ENCODE measurements at places on chromosomes 4 and X.

DNA sequence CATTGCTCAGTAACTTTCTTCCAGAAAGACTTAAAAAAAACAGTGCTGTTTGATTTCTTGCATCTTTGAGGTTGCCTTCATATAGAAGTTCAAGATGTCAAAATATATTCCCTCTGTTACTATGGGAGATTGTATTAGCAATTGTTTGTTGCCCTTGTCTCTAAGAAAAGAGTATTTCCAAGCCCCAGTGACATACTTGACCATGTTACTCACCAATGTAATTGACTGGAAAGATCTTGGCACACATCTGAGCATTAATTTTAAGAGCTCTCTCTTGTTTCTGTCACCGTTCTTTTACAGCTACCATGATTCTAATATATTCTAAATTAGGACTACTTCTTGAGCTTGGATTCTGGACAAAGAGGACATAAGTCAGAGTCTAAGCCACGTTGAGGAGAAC, 902.7 kb upstream of the EPHA5 start:
- no peak for DNase-seq

DNA sequence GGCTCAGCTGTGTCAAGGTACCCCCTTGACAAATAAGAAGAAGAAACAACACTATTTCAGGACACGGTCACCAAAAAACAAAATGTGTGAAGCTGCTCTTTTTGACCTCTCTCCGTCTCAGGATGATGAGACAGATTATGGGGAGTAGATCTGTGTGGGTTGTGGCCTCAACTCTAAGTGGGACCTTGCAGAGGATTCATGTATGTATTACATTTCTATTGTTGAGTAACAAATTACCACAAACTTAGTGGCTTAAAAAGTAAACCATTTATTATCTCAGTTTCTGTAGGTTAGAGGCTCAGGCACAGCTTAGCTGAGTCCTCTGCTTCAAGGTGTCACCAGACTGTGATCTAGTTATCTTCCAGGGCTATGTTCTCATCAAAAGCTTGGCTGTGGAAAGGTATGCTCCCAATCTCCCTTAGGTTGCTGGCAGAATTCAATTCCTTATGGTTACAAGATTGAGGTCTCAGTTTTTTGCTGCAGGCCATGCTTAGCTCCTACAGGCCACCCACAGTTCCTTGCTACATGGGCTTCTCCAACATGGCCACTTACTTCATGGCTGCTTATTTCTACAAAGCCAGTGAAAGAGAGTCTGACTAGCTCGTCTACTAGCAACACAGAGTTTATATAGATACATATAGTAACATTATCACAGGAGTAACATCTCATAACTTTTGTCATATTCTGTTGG, 28.1 kb downstream of the DGKK start:
- DNase-seq = no peak

DNA sequence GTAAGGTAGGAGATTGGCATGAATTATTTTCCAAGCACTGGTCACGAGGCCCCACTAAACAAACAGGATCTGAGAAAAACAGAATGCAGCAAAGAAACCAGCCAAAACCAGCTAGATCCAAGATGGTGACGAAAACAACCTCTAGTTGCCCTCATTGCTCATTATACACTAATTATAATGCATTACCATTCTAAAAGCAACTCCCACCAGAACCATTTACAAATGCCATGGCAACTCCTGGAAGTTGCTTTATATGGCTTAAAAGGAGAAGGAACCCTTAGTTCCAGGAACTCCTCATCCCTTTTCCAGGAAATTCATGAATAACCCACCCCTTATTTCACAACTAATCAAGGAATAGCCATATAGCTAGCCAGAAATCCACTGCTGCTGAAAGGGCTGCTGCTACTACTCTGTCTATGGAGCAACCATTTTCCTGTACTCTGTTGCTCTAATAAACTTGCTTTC, 69.3 kb downstream of the ABCB7 start:
- no peak for DNase-seq

DNA sequence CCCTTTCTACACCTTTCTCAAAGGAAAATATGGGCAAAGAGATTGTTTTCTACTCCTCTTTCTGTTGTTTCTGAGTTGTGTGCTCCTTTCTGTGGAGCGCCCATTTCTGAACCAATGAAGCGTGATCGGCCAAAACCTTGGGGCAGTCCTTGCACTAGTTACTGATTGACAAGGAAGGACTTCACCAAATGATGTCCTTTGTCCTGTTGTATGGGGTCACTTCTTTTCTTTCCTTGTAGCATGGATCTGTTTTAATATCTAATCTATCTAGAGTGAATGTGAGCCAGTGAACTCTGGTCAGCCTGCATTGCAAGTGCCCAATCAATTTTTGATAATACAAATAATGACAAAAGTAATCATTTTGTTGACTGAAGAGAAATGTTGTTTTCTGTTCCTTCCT, 94.5 kb downstream of the EGF start:
- DNase-seq = no peak

- DNase-seq = no peak
Observed at GRCh38 chr4:163588532-163588931, 94.0 kb downstream of the TMA16 start.

DNA sequence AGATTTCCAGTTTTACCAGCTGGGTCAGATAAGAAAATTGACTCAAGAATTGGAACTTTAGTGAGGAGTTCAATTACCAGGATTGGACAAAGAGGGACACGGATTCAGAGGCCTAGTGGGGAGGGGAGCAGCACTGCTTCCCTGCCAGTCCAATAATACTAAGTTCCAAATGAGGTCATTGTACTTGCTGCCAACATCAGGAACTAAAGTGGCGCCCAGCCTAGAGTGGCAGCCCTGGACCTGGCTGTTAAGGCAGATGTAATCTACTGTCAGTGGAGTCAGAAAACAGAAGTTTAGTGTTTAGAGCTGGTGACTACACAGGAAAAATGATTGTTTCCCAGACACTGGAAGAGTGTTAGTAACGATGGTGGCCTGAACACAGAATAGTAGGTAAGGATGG, 42.7 kb upstream of the RAPGEF2 start:
- no peak for DNase-seq

GRCh38 chrX:42967681-42968300, 189.8 kb upstream of the PPP1R2C start:
- no peak for DNase-seq

DNA sequence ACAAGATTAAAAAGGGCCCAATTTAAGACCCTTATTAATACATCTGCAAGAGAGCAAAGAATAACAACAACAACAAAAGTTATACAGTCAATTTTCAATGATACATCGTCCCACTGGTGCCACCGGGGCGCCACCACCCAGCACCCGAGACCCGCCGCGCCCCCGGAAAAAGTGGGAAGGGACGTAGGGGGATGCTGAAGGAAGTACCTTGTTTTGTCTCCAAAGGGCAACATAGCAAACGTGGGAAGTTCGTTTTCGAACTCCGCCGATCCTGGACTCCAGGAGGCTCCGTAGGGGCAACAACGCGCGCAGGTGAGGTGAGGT, 1.7 kb downstream of the PDE5A start:
- DNase-seq = no peak

DNA sequence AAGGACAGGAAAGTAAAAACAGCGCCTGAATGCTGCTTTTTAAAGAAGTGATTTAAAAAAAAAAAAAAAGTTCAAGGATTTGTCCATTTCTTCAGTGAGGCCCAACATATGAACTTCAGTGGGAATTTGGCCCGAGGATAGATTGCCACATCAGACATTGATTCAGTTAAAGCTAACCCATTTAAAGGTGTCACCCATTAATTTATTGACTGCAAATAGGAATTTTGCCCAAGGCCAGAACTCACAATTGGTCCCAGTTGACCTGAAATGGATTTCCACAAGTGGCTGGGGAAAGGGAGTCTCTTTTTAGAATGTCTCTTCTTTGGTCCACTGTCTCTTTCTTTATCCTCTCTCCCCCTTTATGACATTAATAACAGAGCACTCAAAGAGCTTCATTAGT, 86.5 kb upstream of the RPL34 start:
- DNase-seq = no peak

- DNase-seq = no peak
Observed at GRCh38 chr4:81789741-81790399, 318.2 kb upstream of the RASGEF1B start.

- no peak for DNase-seq
Observed at GRCh38 chr4:158043971-158044618, 128.7 kb downstream of the GASK1B start.

- no peak for DNase-seq
Observed at GRCh38 chr4:111934314-111934713, 210.9 kb upstream of the FAM241A start.

DNA sequence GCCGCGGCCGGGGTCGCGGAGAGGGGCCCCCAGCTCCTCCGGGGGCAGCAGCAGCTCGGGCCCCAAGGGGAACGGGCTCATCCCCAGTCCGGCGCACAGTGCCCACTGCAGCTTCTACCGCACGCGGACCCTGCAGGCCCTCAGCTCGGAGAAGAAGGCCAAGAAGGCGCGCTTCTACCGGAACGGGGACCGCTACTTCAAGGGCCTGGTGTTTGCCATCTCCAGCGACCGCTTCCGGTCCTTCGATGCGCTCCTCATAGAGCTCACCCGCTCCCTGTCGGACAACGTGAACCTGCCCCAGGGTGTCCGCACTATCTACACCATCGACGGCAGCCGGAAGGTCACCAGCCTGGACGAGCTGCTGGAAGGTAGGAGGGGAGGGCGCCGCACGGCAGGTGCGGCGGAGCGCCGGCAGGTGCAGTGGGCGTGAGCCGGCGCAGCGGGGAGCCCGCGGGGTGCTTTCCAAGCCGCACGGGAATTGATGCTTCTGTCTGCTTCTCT, 886 bp downstream of the DCLK2 start:
- peak; percentile 74 for DNase-seq

GRCh38 chr4:117267317-117267716, 181.9 kb upstream of the TRAM1L1 start:
- DNase-seq = no peak

DNA sequence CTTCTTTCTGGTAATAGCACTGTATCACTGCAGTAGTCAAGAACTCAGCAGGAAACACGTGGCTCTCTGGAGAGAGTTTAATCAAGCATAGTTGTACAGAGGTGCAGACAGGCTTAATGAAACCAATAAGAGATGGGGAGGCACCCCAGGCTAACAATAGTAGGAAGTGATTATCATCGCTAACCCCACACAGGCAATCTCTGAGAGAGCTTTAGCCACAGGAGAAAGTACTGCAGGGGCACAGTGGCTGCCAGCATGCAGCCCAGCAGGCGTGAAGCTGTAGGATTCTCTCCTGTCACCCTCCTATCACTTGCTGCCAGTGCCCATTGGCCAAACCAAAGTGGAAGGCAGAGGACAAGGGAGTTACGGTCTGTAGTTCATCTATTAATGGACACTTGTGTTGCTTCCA, 450.0 kb upstream of the RASGEF1B start:
- DNase-seq = no peak

DNA sequence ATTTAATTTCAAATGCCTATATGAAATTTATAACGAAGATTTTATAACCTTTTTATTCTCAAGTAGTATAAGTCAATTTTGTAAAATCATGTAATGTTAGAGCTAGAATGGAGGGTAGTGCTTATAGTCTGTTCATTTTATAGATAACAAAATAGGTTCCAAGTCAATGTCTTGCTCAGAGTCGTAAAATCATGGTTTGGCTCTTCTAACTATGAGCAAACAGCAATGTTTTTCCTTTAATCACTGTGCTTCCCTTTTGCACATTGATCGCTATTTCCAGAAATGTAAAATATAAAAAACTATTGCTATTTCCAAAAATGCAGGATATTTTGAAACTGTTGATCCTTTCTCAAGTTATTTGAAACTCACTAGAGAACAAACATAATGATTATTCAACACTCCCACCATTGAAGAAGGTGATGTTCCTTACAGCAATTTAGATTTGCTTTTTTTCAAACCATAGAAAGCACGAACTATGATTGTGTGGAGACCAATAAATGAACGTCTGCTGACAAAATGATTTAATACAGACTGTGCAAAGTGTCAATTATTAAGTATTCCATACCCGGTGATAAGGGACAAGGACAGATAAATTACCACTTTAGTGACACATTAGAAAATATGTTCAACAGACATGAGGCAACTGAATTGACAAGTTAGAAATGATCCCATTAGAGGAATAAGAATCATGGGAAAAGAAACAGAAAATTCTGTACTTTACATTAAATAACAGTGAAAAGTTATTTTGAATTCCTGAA, 412.1 kb upstream of the TECRL start:
- no peak for DNase-seq

GRCh38 chr4:85557016-85557901, 82.3 kb downstream of the ARHGAP24 start:
- DNase-seq = no peak

GRCh38 chr4:87073199-87074120, 138.6 kb downstream of the AFF1 start:
- DNase-seq = no peak

DNA sequence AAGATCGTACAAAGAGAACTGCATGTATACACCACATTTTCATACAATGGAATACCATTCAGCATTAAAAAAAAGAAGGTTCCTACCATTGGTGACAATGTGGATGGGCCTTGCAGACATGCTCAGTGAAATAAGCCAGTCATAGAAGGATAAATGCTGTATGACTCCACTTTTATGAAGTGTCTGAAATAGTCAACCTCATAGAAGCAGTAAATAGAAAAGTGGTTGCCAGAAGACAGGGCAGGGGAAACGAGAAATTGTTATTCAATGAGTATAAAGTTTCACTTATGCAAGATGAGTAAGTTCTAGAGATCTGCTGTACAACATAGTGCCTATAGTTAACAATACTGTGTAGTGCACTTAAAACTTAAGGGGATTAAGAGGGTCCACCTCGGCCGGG, 257.5 kb upstream of the FTHL17 start:
- no peak for DNase-seq

DNA sequence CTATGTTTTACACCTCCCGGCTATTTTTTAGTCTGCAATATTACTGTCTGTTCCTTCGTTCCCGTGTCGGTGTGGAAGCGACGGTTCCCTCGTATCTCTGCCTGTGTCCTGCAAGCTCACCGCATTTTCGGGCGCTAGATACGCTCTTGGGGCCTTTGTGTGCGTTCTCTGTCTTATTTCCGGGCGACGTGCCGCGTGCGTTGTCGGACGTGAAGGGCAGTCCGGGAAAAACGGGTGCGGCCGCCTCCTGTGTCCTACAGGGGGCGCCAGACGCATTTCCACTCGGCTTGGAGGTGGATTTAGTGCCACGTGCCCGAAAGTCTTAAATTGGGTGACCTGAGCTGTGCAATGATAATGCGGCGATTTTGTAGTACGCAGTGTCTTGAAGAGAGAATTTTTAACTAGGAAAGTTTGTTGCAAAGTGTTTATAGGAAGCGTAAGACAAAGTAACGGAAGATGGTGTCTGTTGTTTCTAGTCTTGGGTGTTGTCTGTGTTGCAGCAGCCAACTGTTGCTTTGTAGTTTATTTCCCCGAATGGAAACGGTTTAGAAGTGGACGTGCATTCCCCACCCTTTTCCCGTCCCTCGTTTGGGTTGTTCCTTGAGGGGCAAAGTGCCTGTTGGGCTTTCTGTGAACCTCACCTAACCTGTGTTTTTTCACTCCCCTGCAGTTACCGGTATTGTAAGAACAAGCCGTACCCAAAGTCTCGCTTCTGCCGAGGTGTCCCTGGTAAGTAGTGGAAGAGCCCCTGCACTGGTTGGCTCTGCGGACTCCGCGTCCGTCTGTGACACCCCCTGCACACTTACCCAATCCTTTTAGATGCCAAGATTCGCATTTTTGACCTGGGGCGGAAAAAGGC, 720 bp downstream of the RPL10 start:
- peak; percentile 67 for DNase-seq

Measured in H7 (cell line).